ENCODE measurements at places on chromosomes 4 and X.

- DNase-seq: no peak
Measured at GRCh38 chr4:72352711-72353110, 216.3 kb downstream of the ADAMTS3 start.

GRCh38 chr4:165210566-165210965, 3.2 kb downstream of the KLHL2 start:
- no peak for DNase-seq

DNA sequence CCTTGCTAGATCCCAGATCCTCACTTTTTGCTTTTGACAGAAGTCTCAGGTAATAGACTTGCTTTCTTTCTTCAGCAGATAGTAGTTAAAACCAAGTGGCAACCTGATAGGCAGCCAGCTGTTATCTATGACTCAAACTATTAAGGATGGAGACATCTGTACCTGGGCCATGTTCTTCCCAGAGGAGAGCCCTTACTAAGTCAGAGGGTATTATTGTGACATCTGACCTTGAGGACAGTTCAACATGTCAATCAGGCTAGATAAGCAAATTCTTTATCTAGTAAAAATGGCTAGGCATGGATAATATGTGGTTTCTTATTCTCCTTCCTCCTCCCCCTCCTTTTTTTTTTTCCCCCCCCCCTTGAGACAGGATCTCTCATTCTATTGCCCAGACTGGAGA, 39.2 kb downstream of the TRIM2 start:
- DNase-seq: peak; percentile 11

GRCh38 chrX:38817004-38817703, 15.9 kb downstream of the MID1IP1 start:
- DNase-seq: peak; percentile 55

GRCh38 chrX:40041915-40042314, 55.8 kb downstream of the BCOR start:
- peak; percentile 11 for DNase-seq

DNA sequence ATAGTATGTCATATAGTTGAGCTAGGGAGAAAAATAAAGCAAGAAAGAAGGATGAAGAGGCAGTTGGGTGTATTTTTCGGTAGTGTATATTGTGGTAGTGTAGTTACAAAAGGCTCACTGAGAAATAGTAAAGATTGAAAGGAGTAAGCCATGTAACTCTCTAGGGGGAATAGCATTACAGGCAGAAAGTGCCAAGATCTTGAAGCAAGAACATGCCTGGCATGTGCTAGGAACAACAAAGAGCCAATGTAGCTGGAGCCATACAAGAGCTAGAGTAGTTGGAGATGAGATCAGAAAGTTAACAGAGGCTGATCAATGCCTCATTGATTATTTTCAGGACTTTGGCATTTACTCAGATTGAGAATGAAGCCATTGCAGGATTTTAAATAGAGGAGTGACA, 3.0 kb downstream of the ABCE1 start:
- DNase-seq: no peak

- DNase-seq: no peak
Measured at GRCh38 chr4:188091-188490, 63.8 kb downstream of the ZNF718 start.

DNA sequence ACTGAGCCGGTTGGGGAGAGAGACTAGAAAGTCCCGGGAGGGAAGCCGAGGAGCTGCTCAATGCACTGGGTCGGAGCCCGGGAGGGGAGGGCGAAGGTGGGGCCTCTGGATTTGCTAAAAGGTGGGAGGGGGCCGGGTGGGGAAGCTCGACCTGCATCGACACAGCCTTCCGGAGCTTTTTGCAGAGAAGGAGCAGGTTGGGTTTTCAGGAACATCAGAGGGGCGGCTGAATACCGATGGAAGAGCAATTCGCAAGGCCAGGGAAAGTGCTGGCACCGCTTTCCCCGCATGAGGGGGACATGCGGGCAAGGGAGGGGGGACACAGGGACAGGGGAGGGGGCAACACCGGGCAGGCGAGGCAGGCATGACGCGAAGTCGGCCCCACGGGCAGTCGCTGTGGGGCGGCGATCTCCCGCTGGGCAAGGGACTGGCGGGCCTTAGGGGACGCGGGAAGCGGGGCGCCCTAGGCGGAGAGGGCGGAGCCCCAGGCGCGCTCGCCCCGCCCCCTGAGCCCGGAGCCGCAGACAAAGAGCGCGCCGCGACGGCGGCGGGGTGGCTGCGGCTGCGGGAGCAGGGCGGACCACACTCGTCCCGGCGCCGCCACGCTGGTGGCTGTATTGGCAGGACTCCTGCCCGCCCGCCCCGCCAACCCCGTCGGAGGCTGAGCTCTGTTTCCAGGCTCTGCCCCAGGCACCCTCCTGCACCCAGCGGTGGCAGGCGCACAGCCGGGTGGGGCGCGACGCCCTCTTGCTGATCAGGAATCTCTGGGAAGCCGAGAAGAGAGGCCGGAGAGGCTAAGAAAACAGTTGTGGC, 11.6 kb downstream of the PDZD4 start:
- peak; percentile 78 for DNase-seq

GRCh38 chr4:145533001-145533400, 51.3 kb downstream of the SMAD1 start:
- DNase-seq: no peak

GRCh38 chr4:105455998-105456397, 17.9 kb downstream of the PPA2 start:
- no peak for DNase-seq

DNA sequence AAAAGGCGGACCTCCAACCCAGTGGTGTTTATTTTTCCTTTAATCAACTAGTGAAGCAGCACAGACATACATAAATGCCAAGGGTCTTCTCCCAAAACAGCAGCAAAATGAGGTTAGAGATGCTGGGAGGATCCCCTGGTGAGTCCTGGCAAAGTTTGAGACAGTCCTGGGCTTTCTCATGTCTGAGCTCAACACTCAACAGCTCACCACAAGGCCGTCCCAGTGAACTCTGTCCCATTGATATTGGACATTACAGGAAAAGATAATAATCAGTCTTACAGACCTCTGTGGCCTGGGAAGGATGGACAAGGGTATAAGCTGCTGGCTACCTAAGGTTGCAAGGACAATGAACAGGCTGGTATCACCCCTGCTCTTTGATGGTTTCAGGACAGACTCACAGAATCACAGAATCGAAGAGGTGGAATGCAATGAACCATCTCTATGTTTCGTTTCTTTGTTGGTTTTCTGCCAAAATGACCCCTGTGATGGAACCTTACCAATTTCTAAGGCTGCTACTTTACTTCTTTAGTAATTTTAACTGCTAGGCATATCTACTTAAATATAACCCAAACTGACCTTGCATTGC, 551.8 kb downstream of the RAB28 start:
- no peak for DNase-seq

- no peak for DNase-seq
Measured at GRCh38 chr4:2261853-2262144, at the start of gene MXD4. Gene MXD4, minus strand, starts transcription at chr4:2262109. Its CDS starts 129 bp downstream, at chr4:2261980.

- DNase-seq: peak; percentile 0
Measured at GRCh38 chr4:33302321-33302720, 2582.2 kb downstream of the PCDH7 start.

- peak; percentile 71 for DNase-seq
Measured at GRCh38 chrX:150899191-150899757, 806 bp upstream of the CD99L2 start.

DNA sequence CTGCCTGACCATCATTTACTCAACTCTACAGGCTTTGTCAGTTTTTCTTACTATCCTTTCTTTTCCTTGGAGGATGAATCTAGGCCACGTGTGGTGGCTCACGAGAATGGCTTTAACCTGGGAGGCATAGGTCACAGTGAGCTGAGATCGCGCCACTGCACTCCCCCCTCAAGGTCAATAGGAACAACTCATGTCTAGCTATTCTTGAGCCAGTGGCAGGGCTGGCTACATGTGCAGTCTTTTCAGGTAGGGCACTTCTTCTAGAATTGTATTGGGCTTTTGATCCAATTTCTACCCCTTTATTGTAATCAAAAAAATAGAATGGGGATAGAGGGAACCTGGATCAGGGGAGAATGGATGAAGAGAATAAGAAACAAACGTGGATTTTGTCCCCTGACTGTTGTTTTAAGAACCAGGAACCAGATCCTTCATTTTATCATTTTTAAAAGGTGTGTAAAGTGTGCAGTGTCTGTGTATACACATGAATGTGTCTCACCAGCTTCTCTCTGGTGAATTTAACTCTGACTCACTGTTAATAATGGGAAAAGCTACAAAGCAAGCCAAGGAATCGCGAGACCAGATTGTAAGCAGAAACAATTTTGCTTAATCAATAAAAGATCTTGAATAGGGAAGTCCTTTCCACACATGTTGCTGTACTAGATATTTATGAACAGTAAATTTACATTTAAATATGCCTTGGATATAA, 283.9 kb upstream of the GPC4 start:
- no peak for DNase-seq

Data from NCI-H69 (cell line).